ENCODE measurements at places on chromosomes 1 and 21.

GRCh38 chr1:68373173-68373572 is 76.6 kb downstream of the RPE65 start:
- no peak for DNase-seq

- no peak for DNase-seq
These were observed 16.3 kb upstream of the PLCH2 start for GRCh38 chr1:2459757-2460156.

- DNase-seq = no peak
These were observed at the start of gene OR2L5 for GRCh38 chr1:248013229-248013710. Gene OR2L5 (plus strand): TSS chr1:248013660. CDS start chr1:248021948, 8,288 bp downstream.

GRCh38 chr1:9340172-9340854 is 47.6 kb downstream of the SPSB1 start:
- no peak for DNase-seq

DNA sequence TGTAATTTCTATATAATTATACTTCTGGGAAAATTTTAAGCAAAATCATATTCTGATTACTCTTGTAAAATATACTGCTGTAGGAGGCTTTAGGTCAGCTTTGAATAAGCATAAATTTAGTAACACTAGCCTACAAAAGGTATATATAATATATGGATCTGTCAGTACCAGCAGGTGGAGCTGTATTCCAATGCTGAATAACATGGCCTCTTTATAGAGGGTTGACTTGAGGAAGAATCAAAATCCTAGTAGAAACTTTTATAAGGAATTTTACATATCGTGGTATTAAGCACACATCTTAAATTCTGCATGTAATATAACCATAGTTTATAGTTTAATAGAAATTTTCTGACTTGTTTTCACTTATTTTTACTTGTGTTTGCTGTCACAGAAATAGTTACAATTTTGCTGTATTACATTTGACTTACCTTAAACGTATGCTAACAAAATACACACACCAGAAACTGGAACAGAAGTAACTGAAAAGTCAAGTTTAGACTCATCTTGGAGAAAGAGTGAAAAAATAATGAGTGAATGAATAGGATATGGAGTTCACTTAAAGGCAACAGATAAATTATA is 79.3 kb downstream of the HMCN1 start:
- no peak for DNase-seq

GRCh38 chr1:179298952-179299351 is 5.4 kb downstream of the SOAT1 start:
- DNase-seq = no peak

GRCh38 chr21:43328958-43329691 is 97.8 kb downstream of the SIK1 start:
- DNase-seq = no peak

- DNase-seq = no peak
These were observed 173.7 kb downstream of the KCNJ6 start for GRCh38 chr21:37742532-37742931.

- DNase-seq = no peak
These were observed 32.2 kb downstream of the CACHD1 start for GRCh38 chr1:64502083-64502482.

- no peak for DNase-seq
These were observed 15.3 kb upstream of the PLA2G4A start for GRCh38 chr1:186813420-186813819.

GRCh38 chr1:48596046-48596445 is 124.0 kb upstream of the SPATA6 start:
- DNase-seq = no peak

- DNase-seq = no peak
These were observed 30.2 kb downstream of the TRAF5 start for GRCh38 chr1:211356723-211357407.

GRCh38 chr1:78388275-78388674 is 102.5 kb upstream of the PTGFR start:
- DNase-seq = no peak

GRCh38 chr1:47424336-47424982 is 8.4 kb downstream of the FOXE3 start:
- no peak for DNase-seq

DNA sequence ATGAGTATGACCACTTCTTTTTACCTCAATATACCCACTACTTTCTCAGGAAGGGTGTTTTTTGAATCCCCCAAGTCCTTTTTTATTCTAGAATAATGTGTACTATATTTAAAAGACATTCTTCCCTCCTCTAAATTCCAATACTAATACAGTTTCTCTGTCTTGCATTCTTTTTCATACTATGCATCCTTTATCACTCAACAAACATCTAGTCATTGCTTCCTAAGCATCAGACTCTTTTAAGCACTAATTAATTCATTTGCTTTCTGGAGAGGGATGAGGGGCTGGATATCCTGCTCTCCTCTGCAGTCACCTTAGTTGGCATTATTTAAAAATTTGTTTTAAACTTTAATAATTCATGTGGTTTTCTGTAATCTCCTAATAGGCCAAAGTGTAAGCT is 838.8 kb downstream of the KCNT2 start:
- no peak for DNase-seq

DNA sequence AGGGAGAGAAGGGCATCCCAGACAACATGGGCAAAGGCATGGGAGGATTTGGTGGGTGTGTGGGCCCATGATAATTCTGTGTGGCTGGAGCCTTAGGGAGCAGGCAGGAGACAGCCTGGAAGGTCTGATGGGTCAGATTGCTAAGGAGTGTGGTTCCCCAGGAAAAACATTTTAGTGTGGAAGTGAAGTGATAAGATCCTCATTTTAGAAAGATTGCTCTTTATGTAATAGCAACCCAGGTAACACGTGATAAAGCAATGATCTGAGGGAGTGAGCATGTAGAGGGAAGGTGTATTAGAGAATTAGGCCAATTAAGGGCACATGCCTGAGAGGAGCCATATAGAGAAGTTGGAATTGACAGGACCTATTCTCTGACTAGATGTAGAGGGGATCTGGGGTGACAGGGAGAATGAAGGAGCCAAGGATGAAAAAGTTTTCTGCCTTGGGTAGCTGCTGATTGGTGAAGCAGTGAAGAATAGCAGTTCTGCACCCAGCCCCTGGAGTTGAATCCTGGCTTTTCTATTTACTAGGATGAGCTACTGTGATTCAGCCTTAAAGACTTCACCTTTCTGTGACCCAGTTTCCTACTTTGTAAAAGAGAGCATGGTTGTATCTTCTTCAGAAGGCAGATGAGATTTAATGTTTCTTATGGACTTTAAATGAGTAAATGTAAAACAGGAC is 18.7 kb upstream of the SLAMF6 start:
- no peak for DNase-seq

GRCh38 chr1:87398641-87399040 is 70.0 kb downstream of the LMO4 start:
- DNase-seq = no peak

GRCh38 chr1:65027666-65028358 is 61.5 kb upstream of the JAK1 start:
- no peak for DNase-seq

Measured in vagina (tissue), 2 donors.